Mammary microvascular endothelial cell (primary cell): ENCODE measurements at places on chromosomes 6 and 20. TPM values are rescaled to one million over a fixed set of nuclear protein-coding genes. Genes with fewer than 3 reads are reported as not detected.

Gene PGC
- total RNA-seq = not detected in 2 replicates

Gene HSPA1A
- 158 and 167 TPM in 2 replicates for total RNA-seq

Gene OPRM1
- not detected in 2 replicates for total RNA-seq

Gene COX4I2
- total RNA-seq = not detected in 2 replicates

Gene TOMM34
- 56.7 and 64.9 TPM in 2 replicates for total RNA-seq

Gene ATP6V1G2
- 0.07 and 0.39 TPM in 2 replicates for total RNA-seq
